ENCODE measurements at places on chromosomes 11 and 22.

- DNase-seq: peak; percentile 27
These were observed 28.5 kb downstream of the LRP4 start for GRCh38 chr11:46889689-46890475.

- no peak for DNase-seq
These were observed 168.8 kb upstream of the SYT13 start for GRCh38 chr11:45454917-45455401.

GRCh38 chr22:39332441-39333064 is 13.1 kb upstream of the RPL3 start:
- DNase-seq: no peak

GRCh38 chr11:72781313-72782080 is 12.3 kb downstream of the STARD10 start:
- peak; percentile 11 for DNase-seq

DNA sequence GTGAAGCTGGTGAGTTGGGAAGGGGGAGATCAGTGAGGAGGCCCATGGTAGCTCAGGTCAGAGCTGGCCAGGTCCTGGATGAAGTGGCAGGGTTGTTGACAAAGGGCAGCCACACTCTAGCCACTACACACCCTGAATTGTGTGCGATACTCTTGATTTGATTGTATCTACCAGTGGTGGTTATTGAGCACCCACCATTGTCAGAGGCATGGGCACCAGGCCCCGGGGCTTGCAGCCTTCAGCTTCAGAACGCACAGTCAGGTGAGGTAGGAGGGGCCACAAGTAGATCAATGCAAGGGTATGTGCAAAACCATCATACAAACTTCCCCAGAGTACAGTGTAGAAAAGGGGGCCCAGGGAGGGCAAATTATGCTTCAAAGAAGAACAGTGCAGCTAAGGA is 38.1 kb downstream of the MICAL2 start:
- no peak for DNase-seq

All from NCI-H1048 (cell line).